ENCODE measurements at places on chromosomes 2 and 18.

GRCh38 chr18:51623653-51624052, 426.2 kb upstream of the MEX3C start:
- DNase-seq, result no peak

DNA sequence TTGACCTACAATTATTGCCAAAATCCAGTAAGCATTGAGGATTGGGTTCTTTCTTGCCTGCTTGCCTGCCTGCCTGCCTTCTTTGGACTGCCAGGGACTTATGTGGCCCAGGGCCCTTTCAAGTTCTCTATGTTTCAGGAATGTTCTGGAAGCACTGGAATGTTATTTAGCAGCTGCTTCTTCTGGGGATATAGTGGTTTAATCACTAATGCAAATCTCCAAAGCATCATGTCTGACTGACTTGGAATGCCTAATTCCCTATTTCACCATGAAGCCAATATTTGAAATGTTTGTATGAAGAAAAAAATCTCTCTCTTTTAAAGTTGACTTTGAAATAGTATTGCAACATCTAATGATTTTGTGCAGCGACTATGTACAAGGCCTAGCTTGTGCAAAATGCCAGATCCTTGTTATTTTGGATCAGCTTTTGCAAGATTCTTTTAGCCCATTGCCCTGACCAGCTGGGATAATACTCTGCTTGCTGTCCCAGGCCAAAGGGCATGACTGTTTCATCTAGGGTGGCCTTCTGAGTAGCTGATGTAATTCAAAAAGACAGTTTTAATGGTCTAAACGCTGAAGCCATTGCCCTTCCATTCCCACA, 204.6 kb downstream of the RND3 start:
- DNase-seq, result no peak

- no peak for DNase-seq
These were observed 37.8 kb upstream of the SEC11C start for GRCh38 chr18:59101830-59102414.

GRCh38 chr2:33373986-33374385, 102.5 kb upstream of the RASGRP3 start:
- DNase-seq, result no peak

DNA sequence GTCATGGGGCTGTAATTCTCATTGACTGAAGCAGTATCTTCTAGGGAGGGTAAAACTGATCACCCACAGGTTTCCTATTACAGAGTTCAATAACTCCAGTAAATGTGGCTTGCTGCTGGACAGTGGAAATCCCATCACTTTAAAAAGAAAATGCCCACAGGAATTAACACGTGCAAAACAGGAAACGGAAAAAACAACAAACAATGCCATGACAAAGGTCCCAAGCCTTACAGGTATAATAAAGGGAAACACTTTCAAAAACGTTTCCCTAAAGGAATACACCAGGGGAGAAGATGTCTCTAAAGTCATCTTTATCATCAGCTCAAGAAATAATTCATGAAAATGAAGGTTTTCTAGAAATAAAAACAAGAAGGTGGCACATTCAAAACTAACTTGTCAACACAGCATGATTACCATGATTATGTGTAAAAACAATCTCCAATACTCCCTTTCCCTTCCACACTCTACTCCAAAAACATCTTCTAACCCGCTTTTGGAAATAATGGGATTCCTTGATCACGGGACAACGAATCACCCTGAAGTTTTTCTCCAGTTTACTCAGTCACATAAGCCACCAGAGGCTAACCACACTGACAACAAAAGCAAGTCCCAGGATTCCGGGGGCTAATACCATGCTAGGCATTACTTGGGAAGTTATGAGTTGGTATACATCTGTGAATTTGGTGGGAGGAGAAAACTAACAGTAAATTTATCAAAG, 167.9 kb downstream of the TCF4 start:
- no peak for DNase-seq

GRCh38 chr18:5463390-5463789, 80.4 kb downstream of the EPB41L3 start:
- no peak for DNase-seq

GRCh38 chr2:37912056-37912455, 13.0 kb upstream of the RMDN2 start:
- no peak for DNase-seq

- DNase-seq, result no peak
These were observed 31.5 kb downstream of the FAP start for GRCh38 chr2:162211732-162212131.

Measured in occipital lobe (tissue), 3 donors.